RPMI7951 (cell line): ENCODE measurements at places on chromosomes 6 and 20.

GRCh38 chr6:35573495-35574110 lies 60.9 kb upstream of the TULP1 start:
- DNase-seq: no peak

DNA sequence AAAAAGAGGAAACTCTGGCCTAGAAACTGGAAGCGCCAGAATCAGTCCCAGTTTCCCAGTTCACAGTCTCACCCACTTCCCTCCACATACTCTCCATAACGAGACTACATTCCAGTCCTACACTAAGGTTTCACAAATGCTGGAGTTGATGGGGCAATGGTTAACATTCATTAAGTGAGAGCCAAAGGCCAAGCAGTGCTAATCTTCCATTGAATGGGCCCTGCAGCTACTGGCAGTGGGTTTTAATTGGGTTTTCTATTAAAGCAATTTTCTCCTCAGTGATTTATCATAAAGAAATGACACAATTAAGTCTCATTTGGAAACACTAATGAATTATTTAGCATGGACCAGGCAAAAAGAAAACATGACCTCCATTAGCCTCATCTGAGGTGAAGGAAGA lies 20.8 kb upstream of the NRSN1 start:
- DNase-seq: no peak

DNA sequence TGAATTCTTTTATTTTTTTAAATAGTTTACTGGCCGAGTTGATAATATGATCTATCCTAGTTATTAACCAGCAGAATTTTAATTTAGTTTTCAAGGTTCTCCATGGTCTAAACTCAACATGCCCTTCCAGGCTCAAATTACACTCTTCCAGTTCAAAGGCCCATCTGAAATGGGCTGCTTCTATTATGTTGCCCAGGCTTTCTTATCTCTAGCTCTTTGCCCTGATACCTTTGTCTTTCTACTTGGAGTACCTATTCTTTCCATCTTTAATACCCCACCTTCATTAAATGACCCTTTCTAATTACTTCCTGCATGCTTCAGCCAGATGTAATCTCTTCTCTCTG lies 541.2 kb upstream of the FLRT3 start:
- DNase-seq: no peak

- peak; percentile 41 for DNase-seq
Observed at GRCh38 chr6:84597238-84597875, 167.0 kb downstream of the TBX18 start.

- DNase-seq: no peak
Observed at GRCh38 chr6:25965058-25965457, 2.5 kb downstream of the TRIM38 start.

DNA sequence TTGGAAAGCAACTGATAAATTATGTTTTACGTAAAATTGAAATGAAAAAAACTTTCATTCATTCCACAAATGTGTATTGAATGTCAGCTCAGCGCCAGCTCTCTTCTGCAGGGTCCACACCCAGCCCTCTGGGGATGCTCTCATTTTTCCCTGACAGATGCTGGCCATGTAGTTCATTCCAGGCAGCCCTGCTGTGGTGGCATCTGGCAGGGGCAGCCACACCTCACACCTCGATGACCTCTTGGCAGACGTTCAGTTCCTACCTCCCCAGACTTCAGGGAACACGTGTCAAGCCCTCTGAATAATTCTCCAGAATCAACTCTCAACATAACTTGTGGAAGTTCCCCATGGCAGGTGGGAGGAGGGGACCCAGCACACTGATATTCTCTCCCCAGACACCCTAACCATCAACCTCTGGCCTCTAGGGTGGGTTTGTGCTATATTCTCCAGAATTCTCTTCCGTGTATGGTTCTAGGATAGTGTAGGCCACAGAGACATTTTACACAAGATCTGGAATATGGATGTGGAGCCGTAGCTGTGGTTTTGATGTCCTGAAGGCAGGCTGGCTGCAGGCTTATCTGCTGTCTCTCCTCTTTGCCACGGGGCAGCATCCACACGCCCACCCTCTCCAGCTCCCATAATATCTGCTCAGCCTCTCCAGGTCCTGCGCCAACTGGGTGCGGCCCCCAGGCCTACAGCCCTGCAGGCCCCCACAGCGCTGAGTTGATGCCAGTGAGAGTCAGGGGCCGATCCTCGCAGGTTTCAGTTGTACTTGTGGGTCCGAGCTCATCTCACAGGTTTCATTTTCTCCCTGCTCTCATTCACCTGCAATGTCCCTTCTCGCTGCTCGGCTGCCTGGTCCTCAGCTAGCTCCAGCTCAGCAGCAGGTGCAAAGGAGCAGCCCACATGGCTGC lies 175.8 kb upstream of the ARID1B start:
- no peak for DNase-seq
